AG08395 (cell line): ENCODE measurements at places on chromosomes 12 and 14.
A peak's percentile ranks its signal among the peaks of the same experiment; 100 is the strongest.

DNA sequence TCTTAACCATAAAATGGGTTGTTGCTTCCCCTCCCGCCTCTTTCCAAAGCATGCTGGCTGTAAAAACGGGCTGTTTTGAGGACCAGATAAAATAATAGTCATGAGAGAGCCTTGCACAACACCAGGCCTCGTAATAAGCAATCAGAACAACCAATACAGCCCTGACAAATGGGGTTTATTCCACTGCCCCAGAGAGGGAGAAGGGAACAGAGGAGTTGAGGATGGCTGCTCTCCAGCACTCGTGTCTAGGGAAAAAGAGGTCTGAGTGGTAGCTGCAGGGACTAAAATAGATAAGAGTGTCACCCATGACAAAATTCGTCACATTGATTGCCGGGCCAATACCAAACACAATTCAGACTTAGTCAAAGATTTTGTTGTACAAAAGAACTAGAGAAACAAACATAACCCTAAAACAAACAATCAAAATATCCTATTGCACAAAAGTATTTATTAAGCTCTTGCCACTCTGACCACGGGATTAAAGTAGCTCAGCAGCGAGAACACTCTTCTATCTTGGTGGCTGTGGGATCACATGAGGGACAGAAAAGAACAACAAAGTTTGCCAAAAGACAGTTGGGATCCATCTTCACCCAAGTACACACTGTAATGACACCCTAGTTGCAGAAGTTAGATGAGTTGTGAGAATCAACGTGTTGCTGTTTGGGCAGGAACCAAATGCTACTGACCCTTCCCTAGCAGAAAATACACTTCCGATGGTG lies 188.0 kb downstream of the FOXN3 start:
- DNase-seq: no peak

DNA sequence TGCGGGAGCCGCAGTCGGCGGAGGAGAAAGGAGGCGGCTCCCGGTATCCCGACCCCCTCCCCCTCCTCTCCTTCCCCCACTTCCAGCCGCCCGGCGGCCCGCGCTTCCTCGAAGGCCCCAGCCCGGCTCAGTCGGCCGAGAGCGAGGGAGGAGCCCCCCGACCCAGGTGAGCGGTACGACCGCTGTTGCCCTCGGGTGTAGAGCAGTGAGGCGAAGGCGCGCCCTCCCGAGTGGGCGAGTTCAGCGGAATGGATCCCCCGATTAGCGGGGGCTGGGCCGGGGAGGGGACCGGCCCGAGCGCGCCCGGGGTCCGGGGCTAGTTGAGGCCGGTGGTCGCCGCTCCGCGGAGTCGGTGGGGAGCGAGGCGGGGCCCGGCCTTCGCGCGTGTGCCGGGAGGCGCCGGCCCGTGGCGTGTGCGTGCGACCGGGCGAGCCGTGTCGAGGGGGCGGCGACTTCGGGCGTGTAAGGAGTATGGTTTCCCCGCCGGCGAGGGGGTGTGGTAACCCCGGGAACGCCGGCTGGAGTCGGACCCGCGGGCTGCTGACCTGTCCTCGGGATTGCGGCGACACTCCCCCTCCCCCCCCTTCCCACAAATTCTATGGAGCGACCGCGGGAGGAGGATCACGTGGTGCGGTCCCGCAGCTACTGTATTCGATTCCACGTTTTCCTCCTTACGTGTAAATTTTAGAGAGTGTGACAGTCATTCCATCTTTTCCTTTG lies 501 bp downstream of the RIMKLB start:
- DNase-seq: peak; percentile 55

- no peak for DNase-seq
Observed at GRCh38 chr14:99554757-99555531, 49.1 kb downstream of the CCDC85C start.

- DNase-seq: no peak
Observed at GRCh38 chr14:83960832-83961512, 1569.0 kb upstream of the FLRT2 start.

GRCh38 chr14:99363616-99364290 lies 91.8 kb upstream of the BCL11B start:
- DNase-seq: no peak

- no peak for DNase-seq
Observed at GRCh38 chr12:120955232-120955631, 23.1 kb upstream of the HNF1A start.

- no peak for DNase-seq
Observed at GRCh38 chr14:55537782-55538181, 42.2 kb upstream of the KTN1 start.

DNA sequence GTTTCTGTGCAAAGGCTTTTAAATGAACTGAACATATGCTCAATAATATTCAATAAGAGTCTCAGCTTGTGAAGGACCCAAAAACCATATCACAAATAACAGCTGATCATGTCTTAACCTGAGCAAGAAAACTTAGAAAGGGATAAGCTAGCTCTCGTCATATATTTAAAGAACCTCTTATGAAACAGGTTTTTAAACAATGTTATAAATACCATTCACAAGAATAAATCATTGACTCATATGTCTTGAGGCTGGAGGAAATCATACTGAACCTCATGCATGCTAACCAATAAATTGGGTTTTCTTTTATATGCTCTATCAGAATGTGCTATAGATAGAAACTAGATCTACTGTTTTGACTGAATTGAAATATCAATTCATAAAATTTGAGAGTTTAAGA lies 426.9 kb downstream of the NOVA1 start:
- DNase-seq: no peak

DNA sequence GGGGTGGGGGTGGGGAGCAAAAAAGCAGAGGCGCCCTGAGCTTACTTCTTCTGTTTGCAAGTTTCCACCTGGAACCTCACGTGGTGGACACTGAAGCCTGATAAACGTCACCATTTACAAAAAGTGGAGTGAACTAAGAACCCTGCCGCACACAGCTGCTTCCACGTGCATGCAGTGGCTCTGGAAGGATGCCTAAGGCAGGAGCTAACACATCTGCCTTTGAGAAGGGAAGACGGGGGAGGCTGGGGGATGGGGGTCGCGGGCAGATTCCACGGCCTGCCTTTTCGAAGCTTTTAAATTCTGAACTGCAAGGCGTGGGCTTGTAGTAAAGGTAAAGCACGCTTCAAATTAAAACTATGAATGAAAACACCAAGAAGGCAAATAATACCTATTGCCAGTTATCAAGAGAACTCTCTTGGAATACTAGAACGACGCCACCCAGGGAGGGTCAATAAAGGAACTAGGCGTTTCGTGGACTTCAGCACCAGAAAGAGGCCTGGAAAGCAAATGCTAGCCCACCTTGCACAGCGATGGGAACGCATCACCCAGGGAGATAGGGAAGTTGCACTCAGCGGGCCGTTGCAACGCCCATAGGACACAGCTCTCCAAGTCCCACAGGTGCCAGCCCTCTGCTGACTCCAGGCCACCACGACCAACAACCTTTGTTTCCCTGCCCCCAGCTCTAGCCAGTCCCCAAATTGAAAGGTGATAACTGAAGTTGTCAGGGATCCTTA lies 61.8 kb downstream of the TESC start:
- no peak for DNase-seq

DNA sequence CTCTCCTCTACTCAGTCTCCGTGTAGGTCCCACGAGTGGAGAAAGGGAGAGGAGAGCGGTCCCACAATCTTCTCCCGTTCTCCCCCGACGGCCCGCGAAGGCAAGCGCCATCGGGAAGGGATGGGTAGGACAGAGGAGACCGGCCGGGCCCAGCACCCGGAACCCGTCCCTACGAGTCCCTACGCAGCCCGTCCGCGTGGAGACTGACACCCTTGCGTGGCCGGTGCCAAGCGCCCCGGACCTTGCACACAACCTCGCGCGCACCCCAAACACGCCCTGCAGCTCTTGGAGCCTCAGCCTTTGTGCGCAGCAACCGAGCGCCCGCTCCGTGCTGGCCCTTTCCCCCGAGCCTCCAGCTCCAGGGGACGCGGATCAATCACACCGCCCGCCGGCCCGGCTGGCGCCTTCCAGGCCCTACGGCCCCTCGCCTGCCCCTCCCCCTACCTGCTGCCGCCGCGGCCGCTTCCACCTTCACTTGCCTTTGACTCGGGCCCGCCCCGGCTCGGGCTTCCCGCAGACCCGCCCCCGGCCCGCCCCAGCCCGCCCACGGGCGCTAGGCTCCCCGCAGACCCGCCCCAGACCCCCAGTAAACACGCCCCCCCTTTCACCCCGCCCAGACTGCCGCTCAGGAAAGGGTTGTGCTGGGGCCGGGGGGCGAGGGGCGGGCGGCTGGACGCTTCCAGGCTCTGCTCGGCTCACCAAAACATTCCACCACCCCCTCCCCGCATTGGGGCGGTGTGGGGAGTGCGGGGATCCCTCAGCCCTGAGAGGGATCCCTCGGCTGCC lies at the start of gene NDRG2:
Gene NDRG2, minus strand, starts transcription at position 477 of the 786 bp plus-strand sequence. CDS start 1,746 bp downstream, outside the sequence.
- DNase-seq: no peak

- DNase-seq: no peak
Observed at GRCh38 chr14:27366596-27366995, 768.8 kb upstream of the NOVA1 start.

DNA sequence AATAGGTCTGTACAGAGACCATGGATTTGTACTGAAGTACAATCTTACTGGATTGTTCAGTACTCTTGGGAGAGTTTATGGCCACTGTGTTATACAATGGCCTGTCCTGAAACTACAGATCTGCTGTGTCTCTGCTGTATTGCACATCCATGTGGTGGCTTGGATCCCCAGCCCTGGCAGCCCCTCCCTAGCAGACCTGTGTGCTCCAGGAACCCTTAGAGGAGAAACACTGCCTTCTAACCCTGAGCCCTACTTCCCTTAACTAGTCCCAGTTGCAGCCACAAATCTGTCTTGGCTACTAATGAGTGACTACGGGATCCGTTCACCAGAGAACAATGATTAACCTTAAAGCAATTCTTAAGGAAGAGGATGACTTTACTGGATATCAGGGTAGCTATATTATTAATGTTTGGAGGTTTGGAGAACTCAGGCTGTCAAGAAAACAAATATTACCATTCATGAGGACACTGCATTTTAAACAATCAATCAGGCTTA lies 27.7 kb downstream of the RNF34 start:
- no peak for DNase-seq

- DNase-seq: no peak
Observed at GRCh38 chr12:52603314-52603713, 2.1 kb upstream of the KRT72 start.

- DNase-seq: no peak
Observed at GRCh38 chr12:62328296-62328921, 68.2 kb downstream of the USP15 start.

GRCh38 chr14:85071447-85071846 lies 458.5 kb upstream of the FLRT2 start:
- DNase-seq: no peak
